ENCODE measurements at places on chromosomes 4 and X. TPM values are rescaled to one million over a fixed set of nuclear protein-coding genes. Genes with fewer than 3 reads are reported as not detected.

DNA sequence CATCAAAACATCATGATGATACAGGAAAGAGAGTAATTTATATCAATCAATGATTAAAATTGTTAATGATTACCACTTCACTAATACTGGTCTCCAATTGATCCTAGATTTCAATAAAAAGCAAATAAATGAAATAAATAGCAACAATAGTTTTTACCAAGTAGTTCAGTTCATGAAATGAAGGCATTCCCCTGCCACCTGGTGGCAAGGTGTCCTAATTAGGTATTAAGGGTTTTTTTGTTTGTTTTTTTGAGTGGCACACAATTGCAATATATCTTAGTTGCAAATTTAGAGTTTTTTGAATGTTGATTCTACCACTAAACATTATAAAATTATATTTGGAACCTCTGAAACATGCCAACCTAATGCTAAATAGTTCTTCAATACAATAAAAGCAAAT, 157.4 kb upstream of the PDE5A start:
- H3K36me3 ChIP-seq, result no peaks in the 10 kb centered on the region
- no peak overlapping the region for H3K4me3 ChIP-seq

- H3K4me3 ChIP-seq, result no peak overlapping the region
- H3K27me3 ChIP-seq, result no peaks in the 10 kb centered on the region
- DNase-seq, result no peak
- peaks cover 30% of the 10 kb centered on the region for H3K4me1 ChIP-seq
Measured at GRCh38 chrX:9339603-9340491, 125.0 kb upstream of the TBL1X start.

- H3K4me1 ChIP-seq, result no peaks in the 10 kb centered on the region
- H3K27me3 ChIP-seq, result no peaks in the 10 kb centered on the region
- no peak for DNase-seq
- H3K36me3 ChIP-seq, result no peaks in the 10 kb centered on the region
- no peak overlapping the region for H3K4me3 ChIP-seq
Measured at GRCh38 chr4:21656832-21657231, 291.7 kb downstream of the KCNIP4 start.

DNA sequence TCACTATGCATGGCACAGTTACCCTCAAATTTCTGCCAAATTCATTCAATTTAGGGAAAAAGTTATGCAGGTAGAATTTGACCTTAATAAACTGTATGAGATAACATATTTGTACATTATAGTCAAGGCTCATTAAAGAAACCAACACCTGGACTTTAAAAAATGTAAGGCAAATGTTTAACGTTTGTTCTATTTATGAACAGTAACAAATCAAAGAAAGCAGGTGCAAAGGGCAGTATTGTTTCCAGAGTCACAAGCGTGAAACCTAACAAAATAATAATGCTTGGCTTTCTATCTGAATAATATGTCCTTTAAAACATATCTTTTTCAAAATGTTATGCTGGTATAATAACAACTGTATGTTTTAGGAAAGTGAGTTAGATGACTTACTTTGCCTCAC, 41.2 kb downstream of the LIN54 start:
- H3K27ac ChIP-seq, result no peak overlapping the region
- no peaks in the 10 kb centered on the region for H3K4me1 ChIP-seq
- H3K4me3 ChIP-seq, result no peak overlapping the region

DNA sequence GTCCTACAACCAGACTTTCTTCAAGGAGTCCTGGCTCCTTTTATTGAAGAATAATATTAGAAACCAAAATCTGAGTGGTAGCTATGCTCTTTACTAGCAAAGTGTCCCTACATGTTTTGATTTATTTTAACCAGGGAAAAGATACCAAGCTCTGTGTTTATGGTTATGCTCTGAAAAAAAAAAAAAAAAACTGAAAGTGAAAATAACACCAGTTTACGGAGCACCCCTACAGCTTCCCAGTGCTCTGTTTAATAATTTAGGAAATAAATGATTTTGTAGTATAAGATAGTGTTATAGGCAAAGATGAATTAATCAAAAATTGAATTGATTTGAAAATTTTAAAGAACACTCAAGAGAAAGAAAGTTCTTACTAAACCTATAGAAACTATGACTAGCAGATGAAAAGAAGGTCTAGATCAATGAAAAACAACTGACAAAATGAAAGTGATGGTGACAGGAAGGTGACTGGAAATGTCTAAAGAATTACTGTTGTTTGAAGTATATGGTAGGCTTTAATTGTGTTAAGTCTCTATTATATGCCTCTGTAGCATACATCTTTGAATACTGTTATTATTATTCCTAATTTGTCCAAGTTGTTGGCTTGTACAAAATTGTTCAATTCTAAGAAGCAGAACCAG, 1698.4 kb upstream of the PCDH10 start:
- H3K27me3 ChIP-seq, result no peaks in the 10 kb centered on the region
- no peaks in the 10 kb centered on the region for H3K36me3 ChIP-seq
- no peak for DNase-seq
- no peaks in the 10 kb centered on the region for H3K4me1 ChIP-seq

DNA sequence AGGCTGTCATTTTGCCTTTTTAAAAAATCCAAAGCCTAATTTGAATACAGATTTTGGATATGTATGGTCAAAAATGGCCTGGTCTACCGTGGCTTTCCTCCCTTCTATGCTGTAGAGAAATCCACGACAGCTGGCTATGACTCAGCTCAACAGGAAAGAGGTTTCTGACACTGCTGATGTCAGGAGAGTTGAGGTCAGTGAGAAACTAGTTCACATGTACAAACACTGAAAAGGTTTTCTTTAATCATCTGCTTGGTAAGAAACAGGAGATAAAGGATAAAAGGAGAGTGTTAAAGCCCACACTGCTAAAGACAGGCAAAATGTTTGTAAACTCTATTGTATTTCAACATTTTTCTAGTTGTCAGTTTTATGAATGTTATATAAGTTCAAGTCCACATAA, 113.9 kb downstream of the NYX start:
- no peak overlapping the region for H3K4me3 ChIP-seq
- H3K36me3 ChIP-seq, result peaks cover 2% of the 10 kb centered on the region
- H3K27me3 ChIP-seq, result no peaks in the 10 kb centered on the region

DNA sequence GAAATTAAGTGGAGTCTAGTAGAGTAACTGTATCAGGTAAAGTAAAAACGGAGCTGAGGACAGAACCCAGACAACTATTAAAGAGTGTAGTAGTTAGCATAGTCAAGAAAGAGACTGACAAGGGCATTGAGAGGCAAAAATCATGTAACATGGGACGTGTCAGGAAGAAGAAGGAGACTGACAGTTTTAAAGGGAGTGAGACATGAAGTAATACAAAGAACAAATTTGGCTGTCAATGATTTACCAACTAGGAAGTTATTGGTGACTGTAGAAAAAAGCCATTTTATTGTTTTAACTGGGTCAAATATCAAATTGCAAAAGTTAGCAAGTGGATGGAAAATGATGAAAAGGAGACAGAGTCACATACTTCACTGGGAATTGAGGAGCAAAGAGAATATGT, 422.3 kb downstream of the MAPK10 start:
- DNase-seq, result no peak
- no peak overlapping the region for H3K4me3 ChIP-seq
- H3K36me3 ChIP-seq, result no peaks in the 10 kb centered on the region
- no peak overlapping the region for H3K27ac ChIP-seq

GRCh38 chr4:1834047-1834775, 21.7 kb downstream of the LETM1 start:
- H3K27me3 ChIP-seq, result no peaks in the 10 kb centered on the region
- H3K27ac ChIP-seq, result no peak overlapping the region
- H3K4me3 ChIP-seq, result no peak overlapping the region
- H3K4me1 ChIP-seq, result no peaks in the 10 kb centered on the region

- no peaks in the 10 kb centered on the region for H3K36me3 ChIP-seq
- no peak overlapping the region for H3K27ac ChIP-seq
- peaks cover 17% of the 10 kb centered on the region for H3K4me1 ChIP-seq
- DNase-seq, result no peak
- H3K27me3 ChIP-seq, result no peaks in the 10 kb centered on the region
Measured at GRCh38 chrX:46838974-46839480, 2.2 kb downstream of the RP2 start.

DNA sequence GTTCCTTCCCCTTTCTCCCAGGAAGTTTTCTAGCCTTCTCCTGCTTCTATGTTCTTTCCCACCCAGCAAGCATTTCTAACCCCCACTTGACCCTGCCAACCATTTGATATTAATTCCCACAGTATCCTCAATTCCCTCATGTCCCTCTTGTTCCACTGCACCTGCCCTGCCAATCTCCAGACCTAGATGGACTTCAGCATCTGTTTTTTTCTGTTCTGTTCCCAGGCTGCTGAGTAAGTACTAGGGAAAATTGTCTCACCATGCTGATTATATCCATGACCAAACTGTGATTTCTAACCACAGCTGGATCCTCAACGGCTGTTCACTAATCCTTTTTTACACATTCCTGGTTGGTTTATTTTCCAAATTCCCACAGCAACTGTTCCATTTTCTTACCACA, 37.7 kb downstream of the CLCN5 start:
- no peak overlapping the region for H3K4me3 ChIP-seq
- no peaks in the 10 kb centered on the region for H3K27me3 ChIP-seq
- H3K27ac ChIP-seq, result no peak overlapping the region
- DNase-seq, result no peak
- no peaks in the 10 kb centered on the region for H3K36me3 ChIP-seq

- H3K36me3 ChIP-seq, result peaks cover 17% of the 10 kb centered on the region
- no peak for DNase-seq
- H3K27ac ChIP-seq, result no peak overlapping the region
- H3K4me3 ChIP-seq, result no peak overlapping the region
- no peaks in the 10 kb centered on the region for H3K27me3 ChIP-seq
- no peaks in the 10 kb centered on the region for H3K4me1 ChIP-seq
Measured at GRCh38 chr4:1393866-1394265, 12.4 kb downstream of the NKX1-1 start.

- no peaks in the 10 kb centered on the region for H3K36me3 ChIP-seq
- H3K27me3 ChIP-seq, result no peaks in the 10 kb centered on the region
- H3K4me1 ChIP-seq, result no peaks in the 10 kb centered on the region
- DNase-seq, result no peak
Measured at GRCh38 chrX:11704725-11705495, 39.2 kb upstream of the ARHGAP6 start.

DNA sequence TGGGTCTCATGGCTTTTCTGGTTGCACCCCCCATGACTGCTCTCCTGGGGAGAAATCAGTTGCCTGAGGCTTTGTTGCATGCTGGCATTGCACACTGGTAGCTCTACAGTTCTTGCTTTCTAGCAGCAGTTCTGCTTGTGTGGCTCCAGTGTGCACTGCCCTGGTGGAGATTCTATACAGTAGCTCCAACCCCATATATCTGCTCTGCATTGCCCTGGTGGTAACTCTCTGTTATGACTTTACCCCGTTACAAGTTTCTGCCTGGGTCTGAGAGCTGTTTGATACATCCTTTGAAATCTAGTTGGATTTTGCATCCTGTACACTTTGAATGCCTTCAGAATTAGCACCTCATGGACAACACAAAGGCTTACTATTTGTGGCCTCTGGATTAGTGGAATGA, 241.4 kb upstream of the EPHA5 start:
- DNase-seq, result no peak
- H3K27ac ChIP-seq, result no peak overlapping the region
- no peak overlapping the region for H3K4me3 ChIP-seq

DNA sequence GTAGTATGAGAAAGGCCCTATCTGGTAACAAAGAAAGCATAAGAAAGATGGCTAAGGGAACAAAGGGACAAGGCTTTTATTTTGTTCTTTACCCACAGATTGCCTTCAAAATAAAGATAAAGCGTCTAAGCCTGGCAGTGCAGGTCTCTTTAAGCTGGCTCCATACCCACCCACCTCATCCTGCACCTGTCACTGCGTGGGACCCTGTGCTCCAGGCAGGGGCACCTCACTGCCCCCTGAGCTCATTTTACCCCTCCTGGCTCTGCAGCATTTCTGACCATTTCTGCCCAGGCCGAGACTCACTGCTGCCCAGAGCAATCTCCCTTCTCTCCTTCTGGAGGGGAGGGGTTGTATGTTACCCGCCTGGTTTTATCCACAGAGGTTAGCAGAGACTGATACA, 1.7 kb upstream of the CYP4V2 start:
- H3K36me3 ChIP-seq, result peaks cover 2% of the 10 kb centered on the region
- H3K27ac ChIP-seq, result peak overlapping the region; percentile 91
- peaks cover 34% of the 10 kb centered on the region for H3K4me1 ChIP-seq
- peaks cover 3% of the 10 kb centered on the region for H3K27me3 ChIP-seq
- no peak for DNase-seq

GRCh38 chrX:19673375-19674040, 158.2 kb upstream of the MAP3K15 start:
- no peak for DNase-seq
- H3K4me3 ChIP-seq, result no peak overlapping the region
- H3K4me1 ChIP-seq, result peaks cover 60% of the 10 kb centered on the region
- H3K36me3 ChIP-seq, result peaks cover 8% of the 10 kb centered on the region

DNA sequence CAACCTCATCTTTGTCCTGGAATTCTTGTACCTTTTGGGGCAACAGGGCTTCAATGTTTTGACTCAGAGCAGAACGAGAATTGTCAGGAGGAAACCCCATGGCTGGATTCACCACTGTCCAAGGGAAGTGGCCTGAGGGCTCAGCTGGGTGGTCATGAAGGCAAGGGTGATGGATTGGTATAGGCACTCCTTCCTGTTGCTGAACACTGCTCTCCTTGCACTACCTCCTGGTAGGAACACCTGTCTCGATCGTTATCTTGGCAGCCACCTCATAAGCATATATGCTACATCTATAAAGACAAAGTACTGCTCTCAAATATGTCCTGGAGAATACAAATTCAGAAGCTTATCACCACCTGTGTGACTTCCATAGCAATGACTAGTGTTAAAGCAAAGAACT, 79.8 kb downstream of the CCNG2 start:
- peaks cover 15% of the 10 kb centered on the region for H3K27me3 ChIP-seq
- no peak overlapping the region for H3K4me3 ChIP-seq
- no peaks in the 10 kb centered on the region for H3K36me3 ChIP-seq
- DNase-seq, result no peak
- no peak overlapping the region for H3K27ac ChIP-seq

- H3K27ac ChIP-seq, result no peak overlapping the region
- no peak overlapping the region for H3K4me3 ChIP-seq
- H3K27me3 ChIP-seq, result peaks cover 3% of the 10 kb centered on the region
- no peaks in the 10 kb centered on the region for H3K4me1 ChIP-seq
- H3K36me3 ChIP-seq, result no peaks in the 10 kb centered on the region
Measured at GRCh38 chrX:101383679-101384205, 2.2 kb downstream of the BTK start.

GRCh38 chrX:8278557-8278956, 107.5 kb upstream of the VCX2 start:
- H3K4me1 ChIP-seq, result no peaks in the 10 kb centered on the region
- H3K4me3 ChIP-seq, result no peak overlapping the region
- no peaks in the 10 kb centered on the region for H3K27me3 ChIP-seq
- no peak for DNase-seq
- H3K36me3 ChIP-seq, result no peaks in the 10 kb centered on the region

GRCh38 chr4:64713256-64713840, 304.1 kb upstream of the TECRL start:
- no peaks in the 10 kb centered on the region for H3K36me3 ChIP-seq
- DNase-seq, result no peak
- H3K4me1 ChIP-seq, result no peaks in the 10 kb centered on the region
- H3K27me3 ChIP-seq, result no peaks in the 10 kb centered on the region
- H3K27ac ChIP-seq, result no peak overlapping the region
- no peak overlapping the region for H3K4me3 ChIP-seq

The GJB1 gene
- not detected for total RNA-seq

The NXF3 gene
- not detected for total RNA-seq

The SPATA4 gene
- not detected for total RNA-seq

The PRKG2 gene
- 0.10 TPM for total RNA-seq

The GPRASP3 gene
- total RNA-seq, result 1.3 TPM

The PPBP gene
- total RNA-seq, result not detected

The TCEAL6 gene
- total RNA-seq, result not detected

The STAG2 gene
- 90.1 TPM for total RNA-seq

The GLOD5 gene
- not detected for total RNA-seq

Data from activated CD4-positive, alpha-beta memory T cell treated with anti-CD3 and anti-CD28 coated beads for 36 hours (primary cell).